ENCODE measurements at places on chromosomes 7 and 10. TPM values are rescaled to one million over a fixed set of nuclear protein-coding genes. Genes with fewer than 3 reads are reported as not detected.

DNA sequence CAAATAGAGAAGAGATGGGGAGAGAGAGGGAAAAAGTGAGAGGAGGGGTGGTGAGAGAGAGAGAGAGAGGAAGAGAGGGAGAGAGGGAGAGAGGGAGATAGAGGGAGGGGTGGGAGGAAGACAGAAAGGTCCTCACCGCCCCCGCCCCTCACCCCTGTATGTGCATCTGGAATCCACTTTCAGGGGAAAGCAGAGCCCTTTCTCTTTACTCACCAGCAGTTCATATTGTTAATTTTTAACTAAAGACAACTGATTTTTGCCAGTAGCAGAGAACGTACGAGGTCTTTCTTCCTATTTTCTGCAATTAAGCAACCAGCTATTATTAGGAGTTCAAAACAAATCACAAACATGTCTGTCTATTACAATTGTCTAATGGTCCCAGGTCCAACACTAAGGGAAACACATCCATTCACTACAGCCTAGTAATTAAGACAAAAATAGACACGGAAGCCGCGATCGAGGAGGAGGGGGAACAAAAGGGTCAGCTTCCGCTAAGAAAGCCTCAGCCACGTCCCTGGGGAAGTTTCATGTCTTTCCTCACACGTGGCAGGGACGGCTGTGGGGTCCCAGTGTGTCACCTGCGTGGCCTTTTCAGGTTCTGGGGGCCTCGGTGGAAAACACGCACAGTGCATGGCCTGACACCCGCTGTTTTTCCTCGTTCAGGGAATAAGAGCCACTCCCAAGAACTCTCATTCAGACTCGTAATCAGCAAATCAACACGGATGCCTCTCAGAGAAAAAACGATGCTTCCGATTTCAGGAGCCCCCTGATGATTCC is 572.0 kb downstream of the PTPRN2 start:
- H3K4me1 ChIP-seq, result peaks cover 22% of the 10 kb centered on the region
- no peak overlapping the region for H3K27ac ChIP-seq
- no peak overlapping the region for H3K4me3 ChIP-seq
- no peak for DNase-seq
- H3K27me3 ChIP-seq, result peaks cover 8% of the 10 kb centered on the region

- no peaks in the 10 kb centered on the region for H3K36me3 ChIP-seq
- H3K27ac ChIP-seq, result no peak overlapping the region
- H3K4me3 ChIP-seq, result no peak overlapping the region
- DNase-seq, result no peak
- peaks cover 10% of the 10 kb centered on the region for H3K27me3 ChIP-seq
- peaks cover 16% of the 10 kb centered on the region for H3K4me1 ChIP-seq
Measured at GRCh38 chr7:130281260-130281659, 11.7 kb upstream of the CPA4 start.

- no peaks in the 10 kb centered on the region for H3K27me3 ChIP-seq
- H3K36me3 ChIP-seq, result peaks cover 33% of the 10 kb centered on the region
- peak; percentile 25 for DNase-seq
Measured at GRCh38 chr10:112956631-112957350, 6.7 kb downstream of the TCF7L2 start.

DNA sequence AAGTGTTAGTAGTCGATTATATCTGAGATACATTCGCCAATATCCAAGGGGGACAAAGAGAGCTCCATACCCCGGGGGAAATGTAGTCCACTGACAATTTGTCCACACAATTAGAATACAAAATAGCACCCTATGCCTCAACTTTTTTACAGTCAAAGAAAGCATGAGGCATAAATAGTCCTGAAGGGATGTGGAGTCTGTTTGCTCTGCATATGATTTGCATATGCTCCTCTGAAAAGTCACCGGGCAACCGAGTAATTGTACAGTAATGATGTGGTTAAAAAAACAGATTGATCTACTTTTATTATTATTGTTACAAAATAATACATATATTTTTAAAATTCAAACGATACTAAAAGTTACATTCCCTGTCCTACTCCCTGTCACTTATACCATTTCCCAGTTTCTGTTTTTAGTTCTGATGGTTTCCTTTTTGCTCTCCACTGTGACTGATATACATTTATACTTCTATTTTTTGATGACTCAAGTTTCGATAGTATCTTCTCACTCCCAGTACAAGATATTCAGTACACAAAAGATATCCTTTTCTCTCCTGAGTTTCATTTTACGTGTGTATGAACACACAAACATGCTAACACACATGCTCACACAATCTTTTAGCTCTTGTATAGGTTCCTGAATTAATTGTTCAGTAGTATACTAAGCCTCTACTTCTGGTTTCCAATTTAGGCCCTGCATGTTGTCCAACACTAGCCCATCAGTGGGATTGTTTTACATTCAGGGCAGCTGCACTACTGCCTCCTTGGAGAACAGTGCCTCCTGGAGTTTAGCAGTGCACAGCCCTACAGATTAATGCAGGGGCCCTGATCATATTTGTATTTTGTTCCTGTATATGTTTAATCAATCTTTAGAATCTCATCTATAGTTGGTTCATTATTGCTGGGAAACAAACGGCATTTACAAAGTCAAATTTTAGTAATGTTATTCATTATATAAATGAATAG is 130.9 kb downstream of the TES start:
- DNase-seq, result no peak
- no peaks in the 10 kb centered on the region for H3K27me3 ChIP-seq
- H3K36me3 ChIP-seq, result no peaks in the 10 kb centered on the region
- no peak overlapping the region for H3K4me3 ChIP-seq
- H3K27ac ChIP-seq, result no peak overlapping the region

- H3K4me1 ChIP-seq, result peaks cover 15% of the 10 kb centered on the region
- no peak overlapping the region for H3K4me3 ChIP-seq
- no peak overlapping the region for H3K27ac ChIP-seq
Measured at GRCh38 chr7:91165006-91165845, 99.0 kb upstream of the FZD1 start.

GRCh38 chr10:126670895-126671261 is 385 bp upstream of the C10orf90 start:
- DNase-seq, result no peak
- H3K27ac ChIP-seq, result no peak overlapping the region
- peaks cover 24% of the 10 kb centered on the region for H3K4me1 ChIP-seq
- peaks cover 7% of the 10 kb centered on the region for H3K36me3 ChIP-seq

DNA sequence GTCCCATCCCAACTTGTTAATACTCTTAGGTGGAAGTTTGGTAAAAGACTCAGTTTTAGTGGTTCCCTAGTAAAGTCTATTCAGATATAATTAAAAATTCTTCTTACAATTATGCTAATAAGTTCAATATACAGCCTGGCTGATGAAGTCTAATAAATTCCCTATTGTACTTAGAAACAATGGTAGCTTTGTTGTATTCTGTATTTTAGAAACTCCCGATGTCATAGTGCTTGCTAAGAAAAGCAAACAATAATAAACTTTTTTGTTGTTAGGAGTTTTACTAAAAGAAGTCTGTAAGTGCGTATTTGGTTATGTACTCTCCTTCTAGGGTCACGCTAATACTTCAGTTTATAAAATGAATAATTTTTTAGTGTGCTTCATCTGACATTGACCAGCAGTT is 206.8 kb downstream of the VTI1A start:
- no peak for DNase-seq
- H3K4me3 ChIP-seq, result no peak overlapping the region
- H3K36me3 ChIP-seq, result no peaks in the 10 kb centered on the region
- H3K27ac ChIP-seq, result no peak overlapping the region

DNA sequence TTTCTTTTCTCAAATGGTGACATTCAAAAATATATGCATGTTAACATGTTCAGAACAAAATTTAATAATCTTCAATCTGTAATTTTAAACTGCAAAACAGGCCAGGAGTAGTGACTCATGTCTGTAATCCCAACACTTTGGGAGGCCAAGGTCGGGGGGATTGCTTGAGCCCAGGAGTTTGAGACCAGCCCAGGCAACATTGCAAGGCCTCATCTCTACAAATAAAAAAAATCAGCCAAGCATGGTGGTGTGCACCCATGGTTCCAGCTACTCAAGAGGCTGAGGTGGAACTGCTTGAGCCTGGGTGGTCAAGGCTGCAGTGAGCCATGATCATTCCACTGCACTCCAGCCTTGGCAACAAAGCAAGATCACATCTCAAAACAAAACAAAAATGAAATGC is 394.3 kb downstream of the PARD3 start:
- H3K36me3 ChIP-seq, result no peaks in the 10 kb centered on the region
- H3K27me3 ChIP-seq, result no peaks in the 10 kb centered on the region
- H3K4me1 ChIP-seq, result peaks cover 65% of the 10 kb centered on the region
- no peak overlapping the region for H3K27ac ChIP-seq
- no peak overlapping the region for H3K4me3 ChIP-seq

- no peak overlapping the region for H3K4me3 ChIP-seq
- no peaks in the 10 kb centered on the region for H3K27me3 ChIP-seq
- H3K27ac ChIP-seq, result no peak overlapping the region
- no peak for DNase-seq
- H3K36me3 ChIP-seq, result no peaks in the 10 kb centered on the region
Measured at GRCh38 chr7:3880228-3880987, 579.4 kb downstream of the SDK1 start.

GRCh38 chr7:41175435-41175834 is 527.5 kb downstream of the INHBA start:
- H3K27me3 ChIP-seq, result no peaks in the 10 kb centered on the region
- no peak overlapping the region for H3K4me3 ChIP-seq
- DNase-seq, result peak; percentile 14

DNA sequence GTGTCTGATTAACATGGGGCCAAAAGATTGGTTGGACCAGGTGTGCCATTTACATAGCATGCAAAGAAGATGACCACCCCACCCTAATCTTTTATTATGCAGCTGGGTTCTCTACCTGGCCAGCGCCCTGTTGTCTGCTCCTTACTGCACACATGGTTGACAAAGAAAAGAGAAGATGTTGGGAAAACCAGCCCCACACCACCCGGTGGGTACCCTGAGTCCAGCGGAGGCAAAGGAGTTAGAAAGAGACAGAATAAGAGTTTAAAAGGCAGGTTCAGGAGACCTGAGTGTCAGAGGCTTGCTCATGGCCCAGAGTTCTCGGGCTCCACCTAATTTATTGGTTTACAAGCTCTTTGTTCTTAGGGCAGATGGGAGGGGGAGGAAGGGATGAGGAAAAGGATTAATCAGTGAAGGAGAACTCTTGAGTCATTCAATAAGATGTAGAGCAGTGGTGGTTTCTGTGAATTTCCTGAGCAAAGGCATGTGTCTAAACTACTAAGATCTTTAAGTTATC is 24.1 kb upstream of the ABCA13 start:
- H3K4me1 ChIP-seq, result peaks cover 49% of the 10 kb centered on the region
- no peaks in the 10 kb centered on the region for H3K27me3 ChIP-seq
- DNase-seq, result no peak
- H3K4me3 ChIP-seq, result no peak overlapping the region
- peaks cover 33% of the 10 kb centered on the region for H3K36me3 ChIP-seq

- H3K27me3 ChIP-seq, result no peaks in the 10 kb centered on the region
- H3K27ac ChIP-seq, result peak overlapping the region; percentile 55
- peaks cover 29% of the 10 kb centered on the region for H3K4me1 ChIP-seq
- peaks cover 28% of the 10 kb centered on the region for H3K36me3 ChIP-seq
- no peak for DNase-seq
Measured at GRCh38 chr10:73774637-73775036, 7.2 kb upstream of the CHCHD1 start.

- no peak for DNase-seq
- no peak overlapping the region for H3K27ac ChIP-seq
- no peaks in the 10 kb centered on the region for H3K27me3 ChIP-seq
- peaks cover 15% of the 10 kb centered on the region for H3K4me1 ChIP-seq
- H3K36me3 ChIP-seq, result no peaks in the 10 kb centered on the region
Measured at GRCh38 chr10:95445223-95445836, 115.8 kb downstream of the SORBS1 start.

- no peak overlapping the region for H3K27ac ChIP-seq
- H3K4me3 ChIP-seq, result no peak overlapping the region
- no peak for DNase-seq
- H3K4me1 ChIP-seq, result no peaks in the 10 kb centered on the region
- H3K27me3 ChIP-seq, result peaks cover 31% of the 10 kb centered on the region
Measured at GRCh38 chr10:125291836-125292235, 131.5 kb upstream of the CTBP2 start.

DNA sequence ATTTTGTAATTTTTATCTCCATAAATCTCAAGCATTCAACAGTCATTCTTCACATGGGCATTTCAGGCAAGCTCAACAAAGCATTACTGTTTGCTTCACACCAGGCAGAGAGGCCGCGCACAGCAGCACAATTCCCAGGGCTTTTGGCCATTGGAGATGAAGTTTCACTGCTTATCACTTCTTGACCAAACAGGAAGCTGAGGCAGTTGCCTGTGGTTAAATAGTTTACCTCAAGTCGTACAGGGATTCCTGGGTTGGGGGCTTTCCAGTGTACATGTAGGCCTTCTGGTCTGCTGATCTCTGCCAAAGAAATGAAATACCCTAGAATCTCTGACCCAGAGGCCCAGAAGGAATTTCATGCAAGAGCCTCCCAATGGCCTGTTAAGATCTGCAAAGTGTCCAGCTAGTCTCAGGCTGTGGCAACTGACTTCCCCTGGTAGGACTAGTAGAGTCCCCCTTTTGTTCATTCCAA is 11.2 kb upstream of the PRDX3 start:
- no peaks in the 10 kb centered on the region for H3K27me3 ChIP-seq
- H3K27ac ChIP-seq, result no peak overlapping the region
- H3K36me3 ChIP-seq, result no peaks in the 10 kb centered on the region
- no peak for DNase-seq
- H3K4me3 ChIP-seq, result no peak overlapping the region
- no peaks in the 10 kb centered on the region for H3K4me1 ChIP-seq

GRCh38 chr10:89644967-89645741 is at the start of gene PANK1:
PANK1 (minus strand) TSS chr10:89645242; CDS start chr10:89644891, 351 bp downstream.
- H3K4me1 ChIP-seq, result peaks cover 52% of the 10 kb centered on the region
- H3K27ac ChIP-seq, result peak within 1 kb of the TSS; percentile 99
- peak; percentile 83 for DNase-seq

DNA sequence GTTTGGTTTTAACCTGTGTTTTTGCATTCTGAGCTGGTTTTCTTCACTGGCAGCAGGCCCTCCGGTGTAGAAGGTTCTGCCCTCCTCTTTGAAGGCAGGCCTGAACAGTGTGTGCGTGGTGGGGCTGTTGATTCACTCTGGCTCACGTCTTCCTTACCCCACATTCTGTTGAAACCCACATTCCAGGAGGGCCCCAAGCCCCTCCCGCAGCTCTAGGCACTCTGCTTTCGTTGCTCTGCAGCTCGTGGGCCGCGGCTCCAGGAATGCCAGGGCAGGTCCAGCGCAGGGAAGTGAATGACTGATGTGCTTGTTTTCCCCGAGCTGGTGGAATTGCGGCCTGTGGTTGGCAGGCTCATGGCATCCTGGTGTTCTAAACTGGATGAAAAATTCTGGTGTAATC is 49.0 kb downstream of the HTRA1 start:
- peaks cover 5% of the 10 kb centered on the region for H3K4me1 ChIP-seq
- H3K27me3 ChIP-seq, result no peaks in the 10 kb centered on the region
- DNase-seq, result no peak
- no peak overlapping the region for H3K27ac ChIP-seq
- H3K36me3 ChIP-seq, result no peaks in the 10 kb centered on the region

CPVL gene
- total RNA-seq, result 43.8 TPM

CTNNA3 gene
- 4.0 TPM for total RNA-seq

AOAH gene
- not detected for total RNA-seq

AGAP9 gene
- 14.2 TPM for total RNA-seq

ADIRF gene
- 1.0 TPM for total RNA-seq

CDHR1 gene
- 5.0 TPM for total RNA-seq

PROSER2 gene
- 7.3 TPM for total RNA-seq

FAM237B gene
- total RNA-seq, result not detected

OPN4 gene
- total RNA-seq, result not detected
